ENCODE measurements at places on chromosomes 11 and 22.

DNA sequence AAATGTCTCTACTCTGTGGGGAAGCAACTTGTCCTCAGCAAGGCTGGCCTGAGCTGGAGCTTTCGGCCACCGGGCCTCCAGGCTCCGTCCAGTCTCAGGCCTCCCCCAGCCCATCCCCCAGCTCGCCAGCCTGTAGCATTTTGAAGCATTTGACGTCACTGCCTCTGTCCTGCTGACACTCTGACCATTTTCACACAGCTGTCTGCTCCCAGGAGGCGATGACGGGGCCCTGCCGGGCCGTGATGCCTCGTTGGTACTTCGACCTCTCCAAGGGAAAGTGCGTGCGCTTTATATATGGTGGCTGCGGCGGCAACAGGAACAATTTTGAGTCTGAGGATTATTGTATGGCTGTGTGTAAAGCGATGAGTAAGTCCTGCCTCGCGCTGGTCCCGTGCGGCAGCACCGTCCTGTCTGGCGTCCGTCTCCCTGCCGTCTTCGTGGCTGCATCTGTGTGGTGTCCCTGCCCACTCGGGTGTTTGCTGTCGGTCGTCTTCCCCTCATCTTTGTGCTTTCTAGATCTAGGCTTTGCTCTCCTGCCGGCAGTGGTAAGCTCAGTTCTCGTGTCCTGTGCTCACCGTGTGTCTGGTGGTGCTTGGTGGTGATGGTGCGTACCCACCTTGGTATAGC lies 36.1 kb upstream of the ST14 start:
- DNase-seq = no peak

DNA sequence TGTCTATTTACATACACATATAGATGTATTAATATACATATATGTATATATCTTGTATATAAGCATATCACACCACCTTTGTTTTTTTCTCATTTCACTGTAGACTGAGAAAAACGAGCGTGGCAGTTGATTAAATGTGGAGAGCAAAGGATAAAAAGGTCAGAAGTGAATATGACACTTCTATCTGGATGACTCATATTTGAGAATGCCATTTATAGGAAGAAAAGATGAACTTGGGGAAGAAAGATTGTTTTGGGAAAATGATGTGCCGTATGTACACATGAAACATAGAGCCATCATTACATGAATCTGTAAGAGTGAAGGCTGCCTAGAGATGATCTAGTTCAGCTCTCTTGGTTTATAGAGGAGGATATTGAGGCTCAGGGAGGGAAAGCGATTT lies 28.7 kb downstream of the AMOTL1 start:
- no peak for DNase-seq

GRCh38 chr11:9577556-9577955 lies 4.1 kb downstream of the WEE1 start:
- DNase-seq = no peak

DNA sequence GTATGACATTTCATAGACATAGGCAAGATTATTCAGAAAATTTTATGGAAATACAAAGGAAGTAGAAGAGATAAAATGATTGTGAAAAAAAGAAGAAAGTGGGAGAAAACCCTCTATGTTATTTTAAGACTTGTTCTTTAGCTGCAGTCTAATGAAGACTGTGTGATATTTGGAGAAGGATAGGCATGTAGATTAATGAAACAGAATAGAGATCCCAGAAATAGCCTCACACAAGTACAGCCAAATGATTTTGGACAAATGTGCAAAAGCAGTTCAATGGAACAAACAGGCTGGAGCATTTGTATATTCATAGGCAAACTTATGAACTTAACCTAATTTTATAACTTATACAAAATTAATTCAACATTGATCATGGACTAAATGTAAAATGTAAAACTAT lies 14.3 kb downstream of the ANO5 start:
- DNase-seq = no peak

- DNase-seq = no peak
These were observed 139.2 kb downstream of the CCDC81 start for GRCh38 chr11:86513746-86514373.

GRCh38 chr11:13038366-13038765 lies 29.2 kb downstream of the RASSF10 start:
- DNase-seq = no peak

- DNase-seq = no peak
These were observed 24.0 kb downstream of the PANX1 start for GRCh38 chr11:94152678-94153065.

- no peak for DNase-seq
These were observed 61.1 kb downstream of the KIAA1671 start for GRCh38 chr22:25013607-25014006.

DNA sequence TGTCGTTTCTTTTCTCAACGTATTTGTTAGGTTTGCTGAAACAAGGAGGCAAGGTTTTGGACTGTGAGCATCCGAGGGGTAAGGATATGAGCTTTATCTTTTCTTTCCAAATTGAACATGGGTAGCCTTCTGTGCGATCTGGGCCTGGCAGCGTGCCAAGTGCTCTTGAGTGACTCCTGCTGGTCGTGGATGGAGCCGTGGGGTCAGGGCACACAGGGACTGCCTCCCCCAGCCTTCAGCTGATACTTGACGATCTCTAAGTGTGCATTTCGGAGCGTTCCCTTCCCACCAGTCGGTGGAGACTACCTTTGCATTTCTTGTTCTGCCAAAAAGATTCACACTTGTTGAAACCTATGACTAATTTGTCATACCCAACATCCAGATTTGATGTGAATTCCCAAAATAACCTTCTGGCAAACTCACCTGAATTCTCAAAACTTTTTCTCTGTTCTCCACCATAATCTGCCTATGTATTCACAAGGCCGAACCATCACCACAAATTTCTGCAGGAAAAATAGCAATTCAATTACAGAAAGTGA lies 40.1 kb upstream of the CLMP start:
- no peak for DNase-seq

DNA sequence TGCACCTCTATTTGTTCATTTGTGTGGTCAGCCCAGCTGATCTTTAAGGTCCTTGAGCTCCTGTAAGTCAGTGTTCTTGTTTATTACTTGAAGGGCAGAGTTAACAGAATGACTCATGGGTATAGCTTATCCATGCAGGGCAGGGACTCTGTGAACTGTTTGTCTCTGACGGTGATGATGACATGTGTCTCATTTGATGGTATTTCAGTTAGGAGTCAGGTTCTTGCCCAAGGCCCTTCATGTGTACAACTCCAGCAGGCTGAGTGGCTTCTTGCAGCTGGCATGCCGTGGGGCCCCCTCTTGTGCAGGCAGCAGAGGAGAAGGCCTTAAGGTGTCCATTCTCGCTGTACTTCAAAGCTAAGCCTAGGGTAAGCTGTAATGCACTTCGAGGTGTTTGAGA lies 165.1 kb downstream of the DBX1 start:
- DNase-seq = no peak

DNA sequence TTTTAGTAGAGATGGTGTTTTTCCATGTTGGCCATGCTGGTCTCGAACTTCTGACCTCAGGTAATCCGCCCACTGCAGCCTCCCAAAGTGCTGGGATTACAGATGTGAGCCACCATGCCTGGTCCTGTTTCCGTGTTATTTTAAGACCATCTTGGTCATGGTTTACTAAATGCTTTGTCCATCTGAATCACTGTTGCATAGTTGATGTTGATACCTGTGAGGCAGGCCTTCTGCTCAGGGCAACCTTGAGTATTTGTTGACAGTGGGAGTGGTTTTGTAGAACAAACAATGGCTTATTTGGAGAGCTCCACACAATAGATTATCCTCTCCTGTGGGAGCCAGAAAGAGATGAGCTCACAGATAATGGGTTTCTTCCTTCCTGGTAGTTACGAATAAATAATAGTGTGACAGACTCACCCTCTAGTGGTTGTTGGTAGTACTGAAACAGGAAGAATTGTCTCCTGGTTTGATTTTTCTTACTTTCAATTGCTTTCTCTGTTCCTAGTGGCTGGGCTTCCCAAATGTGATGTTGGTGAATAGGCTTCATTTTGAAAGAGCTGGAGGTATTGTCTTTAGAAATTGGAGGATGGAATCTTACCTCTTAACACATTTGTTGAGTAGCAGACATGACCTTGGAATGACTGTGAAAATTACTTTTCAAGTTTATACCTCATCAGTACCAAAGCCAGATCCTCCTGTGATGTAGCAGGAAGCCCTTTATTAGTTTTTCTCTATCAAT lies 39.0 kb downstream of the CTNND1 start:
- no peak for DNase-seq

DNA sequence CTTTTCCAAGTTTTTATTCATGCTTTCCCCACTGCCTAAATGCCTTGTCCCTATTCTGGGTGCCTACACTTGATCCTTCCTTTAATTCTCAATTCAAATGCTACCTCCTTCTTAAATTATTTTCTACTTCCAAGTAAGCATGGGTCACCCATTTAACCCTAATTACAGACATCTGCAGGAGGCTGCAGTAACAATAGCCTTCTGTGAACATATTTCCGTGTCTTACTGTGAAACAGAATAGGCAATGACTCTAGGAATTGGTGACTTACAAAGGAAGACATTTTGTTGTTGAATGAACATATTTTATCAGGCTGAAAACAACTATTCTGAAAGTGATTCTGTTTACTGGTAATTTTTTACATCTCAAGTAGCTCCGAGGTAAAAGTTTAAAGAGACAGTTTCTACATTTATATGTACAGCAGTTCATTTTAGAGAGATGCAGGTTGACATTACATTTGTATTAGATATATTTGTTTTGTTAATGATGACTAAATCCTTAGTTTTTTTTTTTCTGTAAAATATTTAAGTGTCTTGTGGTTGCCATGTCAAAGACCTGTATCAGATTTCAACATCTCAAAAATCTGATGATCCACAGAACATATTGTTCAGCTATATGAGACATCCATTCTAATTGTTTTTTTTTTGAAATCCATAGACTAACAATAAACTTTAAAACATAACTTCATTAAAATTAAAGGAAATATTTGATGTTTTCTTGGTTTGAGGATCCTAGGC lies 316.8 kb downstream of the CASP12 start:
- no peak for DNase-seq

DNA sequence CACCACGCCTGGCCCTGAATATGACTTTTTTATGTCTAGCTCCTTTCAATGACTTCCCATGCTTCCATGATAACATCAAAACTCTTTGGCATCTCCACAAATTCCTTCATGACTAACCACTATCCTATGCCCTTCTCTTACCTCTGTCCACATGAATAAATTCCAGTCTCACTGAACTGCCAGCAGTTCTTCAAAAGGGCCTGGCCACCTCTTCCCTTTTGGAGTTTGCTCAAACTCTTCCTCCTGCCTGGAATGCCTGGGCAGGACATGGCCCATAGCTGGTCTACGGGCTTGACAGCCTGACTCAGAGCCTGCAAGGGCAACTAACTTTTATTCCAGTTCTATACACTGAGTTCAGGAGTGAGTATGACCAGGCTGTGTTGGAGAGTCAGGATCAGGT lies 41.8 kb upstream of the ZBTB16 start:
- no peak for DNase-seq

GRCh38 chr11:99406345-99406744 lies 385.6 kb downstream of the CNTN5 start:
- DNase-seq = no peak

DNA sequence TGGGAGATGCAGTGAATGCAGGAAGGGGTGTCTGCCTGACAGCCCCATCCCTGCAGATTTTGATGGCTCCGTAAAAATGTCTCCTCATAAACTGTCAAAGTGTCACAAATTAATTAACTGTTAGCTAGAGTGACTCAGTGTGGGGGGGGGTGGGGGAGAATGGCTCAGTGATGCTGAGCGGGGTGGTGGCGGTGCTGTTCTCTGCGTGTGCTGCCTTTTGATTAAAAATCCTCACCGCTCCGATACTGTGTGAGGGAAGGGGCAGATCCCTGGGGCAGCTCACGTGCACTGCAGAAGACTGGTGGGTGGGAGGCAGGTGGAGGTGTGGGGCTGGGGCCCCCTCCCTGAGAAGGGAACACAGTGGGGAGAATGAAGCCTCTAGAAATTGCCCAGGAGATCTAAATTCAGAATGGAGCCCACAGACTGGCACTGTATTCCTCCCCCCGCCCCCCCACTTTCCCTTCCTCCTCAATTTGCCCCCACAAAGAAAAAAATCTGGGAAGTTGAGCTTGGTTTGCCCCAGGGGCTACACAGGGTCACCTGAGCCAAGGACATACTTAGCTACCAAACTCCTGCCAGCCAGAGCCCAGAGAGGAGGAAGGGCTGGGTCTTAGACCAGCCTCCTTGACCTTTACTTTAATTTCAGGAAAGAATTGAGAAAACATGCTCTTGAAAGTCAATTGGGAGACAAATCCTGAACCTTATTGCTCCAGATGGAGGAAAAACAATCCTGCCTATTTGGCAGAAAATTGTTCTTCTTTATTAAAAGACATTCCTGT lies 39.8 kb downstream of the DRD2 start:
- DNase-seq = no peak

DNA sequence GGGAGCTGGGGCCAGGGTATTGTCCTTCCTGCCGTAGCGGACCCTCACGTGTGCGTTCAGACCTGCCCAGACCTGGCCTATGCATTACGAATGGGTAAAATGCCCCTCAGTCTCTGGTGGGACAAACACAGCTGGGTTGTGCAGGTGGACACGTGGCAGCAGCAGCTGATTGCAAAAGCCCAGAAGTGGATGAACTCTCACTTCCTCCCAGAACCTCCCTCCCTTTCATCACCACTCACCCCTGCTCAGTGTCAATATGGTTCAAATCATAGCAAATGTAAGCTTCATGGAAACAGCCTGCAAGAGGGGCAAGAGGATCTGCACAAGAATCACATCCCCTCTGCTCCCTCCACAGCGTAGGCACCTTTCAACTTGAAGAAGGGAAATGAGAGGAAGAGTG lies 352.1 kb downstream of the OPCML start:
- DNase-seq = no peak

DNA sequence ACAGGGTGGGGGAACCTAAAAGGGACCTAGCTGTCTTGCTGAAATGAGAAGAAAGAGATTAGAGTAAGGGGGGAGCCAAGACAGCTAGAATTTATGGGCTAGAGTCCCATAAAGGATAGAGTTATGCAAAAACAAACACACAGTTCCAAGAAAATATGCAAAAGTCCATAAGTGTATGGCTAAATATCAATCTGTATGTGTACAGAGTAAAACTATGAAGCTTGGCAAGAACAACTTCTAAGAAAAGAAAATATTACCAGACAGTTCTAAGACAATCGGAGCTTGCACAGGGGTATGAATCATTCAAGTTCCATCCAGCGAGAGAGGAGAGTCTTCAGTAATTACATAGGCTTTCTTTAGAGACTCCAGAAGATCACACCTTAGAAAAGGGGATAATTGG lies 41.8 kb downstream of the GDPD4 start:
- no peak for DNase-seq

- DNase-seq = no peak
These were observed at the start of gene OR2AG2 for GRCh38 chr11:6771926-6772893. OR2AG2 (minus strand) TSS chr11:6771976; CDS start chr11:6768957, 3,019 bp downstream.

DNA sequence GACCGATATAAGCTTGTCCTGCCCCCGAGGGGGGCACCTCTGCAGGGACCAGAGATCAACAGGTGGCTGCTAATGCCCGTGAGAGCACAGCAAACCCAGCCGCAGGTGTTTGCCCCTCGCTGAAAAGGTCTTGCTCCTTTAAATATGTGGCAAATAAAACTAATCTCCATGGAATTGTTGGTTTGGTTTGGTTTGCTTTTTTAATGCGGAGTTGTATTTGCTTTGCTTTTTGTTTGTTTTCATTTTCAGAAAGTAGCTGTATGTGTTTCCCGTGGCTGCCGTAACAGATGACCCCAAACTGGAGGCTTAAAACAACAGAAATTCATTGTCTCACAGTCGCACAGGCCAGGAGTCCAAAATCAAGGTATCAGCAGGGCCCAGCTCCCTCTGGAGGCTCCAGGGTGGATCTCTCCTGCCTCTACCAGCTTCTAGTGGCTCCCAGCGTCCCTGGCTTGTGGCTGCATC lies 93.0 kb downstream of the CELSR1 start:
- no peak for DNase-seq

All from activated effector memory CD4-positive, alpha-beta T cell treated with Interleukin-2 at 50 U/mL for 16 hours (primary cell).